NCI-H446 treated with DMSO at 0.1 percent for 48 hours (cell line): ENCODE measurements at places on chromosomes 5 and 9.

DNA sequence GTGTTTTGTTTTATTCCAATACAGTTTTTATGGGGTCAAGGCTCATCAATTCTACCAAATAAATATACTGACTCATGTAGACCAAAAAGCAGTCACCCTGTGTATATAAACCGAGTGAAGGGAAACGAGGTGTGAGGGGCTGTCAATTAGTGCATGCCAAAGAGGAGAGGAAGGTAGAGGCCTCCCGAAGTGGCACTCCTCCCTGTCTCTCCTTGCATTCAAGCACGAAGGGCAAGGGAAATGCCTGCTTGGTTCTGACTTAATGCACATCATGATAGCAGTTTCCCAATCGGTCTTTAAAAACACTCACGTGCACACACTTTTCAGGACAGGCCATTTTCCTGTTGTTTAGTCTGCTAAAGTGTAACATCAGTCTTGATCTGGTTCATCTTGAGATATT is 125.6 kb upstream of the SLCO6A1 start:
- no peak for DNase-seq

DNA sequence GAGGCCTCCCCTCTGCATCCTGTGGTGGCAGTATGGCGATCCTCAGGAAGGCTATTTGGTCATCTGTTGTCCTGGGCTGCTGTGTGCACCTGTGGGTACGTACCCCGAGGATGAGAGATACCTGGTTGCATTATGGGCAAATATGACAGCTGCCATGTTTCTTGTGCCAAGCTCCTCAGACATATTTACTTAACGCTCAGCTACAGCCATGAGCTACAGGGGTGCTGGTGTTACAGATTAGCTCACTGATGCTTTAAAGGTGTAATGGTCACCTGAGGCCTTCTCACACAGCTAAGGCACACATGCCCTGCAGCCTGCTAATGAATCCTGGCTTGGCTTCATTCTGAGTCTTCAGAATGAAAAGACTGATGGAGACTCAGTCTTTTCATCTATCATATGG is 12.0 kb downstream of the NDST1 start:
- DNase-seq, result no peak

- no peak for DNase-seq
These were observed 24.6 kb downstream of the DENND4C start for GRCh38 chr9:19255112-19255511.

DNA sequence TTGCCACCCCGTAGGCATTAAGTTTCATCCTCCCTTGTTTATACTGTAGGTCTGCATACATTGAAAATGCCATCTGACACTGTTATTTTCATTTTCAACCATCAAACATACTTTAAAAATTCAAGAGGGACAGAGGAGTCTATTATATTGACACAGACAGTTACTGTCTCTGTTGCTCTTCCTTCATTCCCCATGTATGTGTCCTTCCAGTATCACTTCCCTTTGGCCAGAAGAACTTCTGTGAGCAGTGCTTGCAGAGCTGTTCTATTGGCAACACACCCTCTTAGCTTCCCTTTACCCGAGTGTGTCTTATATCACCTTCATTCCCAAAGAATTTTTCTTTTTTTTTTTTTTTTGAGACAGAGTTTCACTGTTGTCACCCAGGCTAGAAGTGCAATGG is 42.8 kb downstream of the RASGEF1C start:
- DNase-seq, result no peak

GRCh38 chr9:112443200-112443599 is 43.4 kb upstream of the KIAA1958 start:
- no peak for DNase-seq

DNA sequence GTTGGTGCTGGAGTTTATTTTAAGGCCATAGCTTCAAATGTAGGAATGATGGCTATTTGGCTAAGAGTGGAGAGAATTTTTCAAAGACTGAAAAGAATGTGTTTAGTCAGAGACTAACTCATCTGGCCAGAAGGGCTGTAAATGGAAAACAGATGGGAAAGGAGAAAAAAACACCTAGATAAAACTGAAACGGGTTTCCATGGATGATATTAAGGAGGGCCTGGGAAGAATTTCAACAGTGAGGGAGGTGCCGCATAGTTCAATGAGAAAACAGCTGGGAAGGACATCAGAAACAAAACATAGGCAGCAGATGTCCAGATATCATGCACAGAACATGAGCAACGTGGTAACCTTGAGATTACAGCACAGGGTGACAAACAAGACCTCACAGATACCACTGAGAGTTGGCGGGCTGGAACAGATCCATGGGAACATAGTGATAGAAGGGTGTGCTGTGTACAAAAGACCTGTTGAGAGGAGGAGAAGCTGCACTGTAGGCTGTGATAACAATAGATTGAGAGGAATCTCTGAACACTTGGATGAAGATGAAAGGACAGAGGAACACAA is 31.2 kb upstream of the RAD23B start:
- no peak for DNase-seq

DNA sequence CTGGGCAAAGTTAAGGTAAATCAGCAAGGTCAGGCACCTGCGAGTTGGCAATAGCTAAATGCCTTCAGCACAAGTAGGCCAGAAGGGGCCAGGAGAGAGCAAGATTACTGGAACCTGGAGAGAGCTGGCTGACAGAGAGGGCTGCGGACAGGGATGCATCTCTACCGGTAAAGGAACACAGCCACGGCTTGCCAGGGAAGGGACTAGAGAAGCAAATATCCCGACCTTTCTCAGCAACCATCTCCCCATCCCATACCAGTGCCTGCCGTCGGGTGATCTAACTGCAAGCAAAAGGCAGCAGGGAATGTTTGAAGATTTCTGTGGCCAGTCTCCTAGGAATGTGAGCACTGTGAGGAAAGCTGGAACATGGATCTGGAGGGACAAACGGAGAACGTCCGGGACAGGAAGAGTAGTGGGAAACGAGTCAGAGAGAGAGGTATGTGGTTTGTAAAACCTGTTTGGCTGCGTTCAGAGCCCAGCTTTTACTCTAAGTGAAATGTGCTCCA is 15.9 kb upstream of the ABLIM3 start:
- no peak for DNase-seq

DNA sequence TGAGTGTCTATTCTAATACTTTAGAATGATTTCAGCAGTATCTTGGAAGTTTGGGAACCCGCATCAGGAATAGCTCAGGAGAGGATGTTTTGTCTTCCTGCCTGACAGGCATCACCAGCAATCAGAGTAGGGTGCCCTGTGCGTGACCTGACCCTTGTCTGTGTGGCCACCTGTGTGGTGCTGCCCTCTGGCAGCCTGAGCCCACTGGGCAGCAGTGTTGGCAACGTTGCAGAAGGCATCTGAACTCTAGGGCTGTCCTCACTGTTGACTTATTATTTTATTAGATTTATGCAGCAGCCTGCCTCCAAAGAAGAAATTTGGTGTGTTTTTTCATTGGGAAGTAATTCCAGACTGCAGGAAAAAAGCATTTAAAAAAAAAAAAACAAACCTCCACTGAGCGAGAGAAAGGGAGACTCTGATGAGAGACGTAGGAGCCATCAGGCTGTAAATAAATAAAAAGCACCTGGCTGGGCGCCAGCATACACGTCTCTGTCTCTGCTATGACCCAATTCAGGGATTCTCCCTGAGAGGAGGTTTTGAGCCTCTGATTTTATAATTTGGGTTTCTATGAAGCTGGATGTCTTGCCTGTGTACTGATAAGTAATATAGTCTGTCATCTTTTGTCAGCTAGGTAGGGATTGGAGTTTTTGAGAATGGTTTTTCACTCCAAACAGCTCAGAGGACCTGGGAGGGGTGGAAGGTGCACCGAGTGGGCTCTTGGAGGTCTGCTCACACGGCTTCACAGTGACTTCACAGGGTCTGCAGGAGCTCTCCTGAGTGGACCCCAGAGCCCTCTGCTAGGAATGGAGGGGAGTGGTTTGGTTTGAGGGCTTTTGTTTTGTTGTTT is 49.0 kb downstream of the FAM78A start:
- DNase-seq, result no peak

DNA sequence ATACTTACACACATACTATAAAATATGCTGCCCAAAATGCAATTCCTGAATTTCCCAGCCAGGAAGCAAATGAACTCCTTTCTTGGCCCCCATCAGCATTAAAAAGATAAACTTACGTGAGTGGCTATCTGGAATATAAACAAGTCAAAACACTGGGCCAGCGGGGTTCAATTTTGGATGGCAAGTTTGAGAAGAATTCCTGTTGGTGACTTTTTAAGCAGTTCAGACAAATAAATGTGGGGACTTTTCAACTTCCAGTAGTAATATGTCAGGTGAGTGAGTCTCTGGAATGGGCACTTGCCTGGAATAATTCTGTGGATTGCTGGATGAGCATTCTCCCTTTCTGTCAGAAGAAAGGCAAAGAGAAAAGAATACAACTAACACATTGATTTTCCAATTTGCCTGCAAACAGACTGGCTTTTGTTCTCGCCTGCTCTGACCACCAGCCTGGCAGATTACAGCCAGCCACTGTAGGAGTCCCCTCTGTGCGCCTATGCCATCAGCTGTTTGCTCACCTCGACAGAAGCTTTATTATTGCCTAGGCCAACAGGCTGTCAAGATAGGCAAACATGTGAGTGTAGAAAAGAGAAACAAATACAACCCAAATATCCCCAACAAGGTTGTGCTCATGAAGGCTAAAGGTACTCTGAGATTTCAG is 78.6 kb downstream of the MRPS27 start:
- DNase-seq, result no peak

GRCh38 chr5:175847503-175847902 is 23.9 kb upstream of the CPLX2 start:
- DNase-seq, result no peak

DNA sequence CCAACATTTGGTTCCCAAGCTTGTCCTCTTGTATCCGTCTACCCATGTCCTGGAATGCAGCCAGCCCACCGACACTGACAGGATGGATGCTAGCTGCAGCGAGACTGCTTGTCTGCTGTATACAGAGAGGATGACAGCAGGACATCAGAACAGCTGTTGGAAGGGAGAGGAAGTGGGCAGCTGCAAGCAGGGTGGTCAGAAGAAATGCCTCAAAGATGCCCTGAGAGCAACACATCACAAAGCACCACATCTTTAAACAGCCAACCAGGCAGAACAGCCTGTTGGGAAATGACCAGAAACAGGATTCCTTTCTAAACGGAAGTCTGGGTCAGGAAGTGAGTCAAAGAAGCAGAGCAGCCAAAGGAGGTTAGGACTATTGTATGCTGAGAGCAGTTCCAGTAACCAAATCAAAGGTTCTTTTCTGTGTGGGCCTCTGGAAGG is 219.1 kb downstream of the NDUFS4 start:
- DNase-seq, result no peak

DNA sequence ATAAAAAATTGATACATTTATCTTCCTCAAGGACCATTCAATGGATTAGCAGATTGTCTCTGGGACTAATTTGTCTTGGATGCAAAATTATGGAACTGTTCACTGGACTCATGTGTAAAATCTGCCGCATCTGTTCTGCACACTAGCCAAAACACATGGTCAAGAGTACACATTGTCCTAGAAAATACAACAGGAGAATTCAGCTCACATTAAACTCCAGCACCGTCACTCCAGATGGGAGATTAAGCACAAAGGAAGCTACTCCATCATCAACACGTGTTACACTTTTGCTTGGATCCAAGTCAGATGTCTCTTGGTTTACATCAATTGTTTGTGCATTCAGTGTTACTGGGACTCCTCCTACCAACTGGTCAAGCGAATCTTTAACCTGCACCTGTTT is 28.8 kb downstream of the C5 start:
- DNase-seq, result no peak

- no peak for DNase-seq
These were observed 91.5 kb upstream of the NFIL3 start for GRCh38 chr9:91515074-91515687.

- DNase-seq, result no peak
These were observed 2.7 kb downstream of the PTGDS start for GRCh38 chr9:136979769-136980587.

DNA sequence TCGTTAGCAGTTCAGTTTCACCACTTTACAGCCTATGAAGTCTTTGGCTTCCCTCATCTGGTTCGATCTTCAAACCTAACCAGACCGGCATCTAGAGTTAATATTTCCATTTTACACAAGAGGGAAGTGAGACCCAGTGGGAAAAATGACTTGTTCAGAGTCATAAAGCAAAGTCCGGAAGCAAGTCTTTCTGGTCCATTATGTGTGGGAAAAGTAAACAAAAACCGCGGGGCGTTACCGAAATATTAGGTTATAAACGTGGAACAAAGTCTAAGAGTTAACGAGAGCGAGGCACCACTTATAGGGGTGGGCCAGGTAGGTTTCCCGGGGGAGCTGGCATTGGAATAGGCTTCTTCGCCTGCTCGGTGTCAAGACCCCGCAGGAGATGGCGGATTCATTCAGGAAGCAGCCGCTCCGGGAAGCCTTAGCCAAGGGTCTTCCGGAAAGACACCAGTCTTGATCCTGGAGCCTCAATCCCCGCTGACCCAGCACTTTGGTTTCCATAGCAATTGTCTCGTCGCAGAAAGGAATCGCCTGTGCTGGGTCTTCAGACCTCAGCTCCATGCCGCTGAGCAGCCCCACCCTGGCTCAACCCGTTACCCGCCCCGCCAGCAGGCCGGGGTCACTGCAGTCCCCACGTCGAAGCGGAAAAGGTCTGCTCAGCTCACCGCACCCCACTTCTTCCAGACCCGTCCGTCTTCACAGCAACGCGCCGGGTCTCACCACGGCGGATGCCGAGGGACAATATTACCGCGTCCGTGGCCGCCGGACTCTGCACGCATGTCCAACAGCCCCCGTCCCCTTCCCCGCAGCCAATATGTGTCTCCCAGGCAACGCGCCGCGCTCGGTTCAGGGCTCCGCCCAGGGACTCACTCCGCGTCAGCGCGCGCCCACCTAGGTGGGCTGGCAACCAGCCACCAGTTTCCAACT is at the start of gene C5orf52:
Gene C5orf52, plus strand, starts transcription at position 872 of the 930 bp plus-strand sequence. CDS start 82 bp downstream, outside the sequence.
- DNase-seq, result no peak

DNA sequence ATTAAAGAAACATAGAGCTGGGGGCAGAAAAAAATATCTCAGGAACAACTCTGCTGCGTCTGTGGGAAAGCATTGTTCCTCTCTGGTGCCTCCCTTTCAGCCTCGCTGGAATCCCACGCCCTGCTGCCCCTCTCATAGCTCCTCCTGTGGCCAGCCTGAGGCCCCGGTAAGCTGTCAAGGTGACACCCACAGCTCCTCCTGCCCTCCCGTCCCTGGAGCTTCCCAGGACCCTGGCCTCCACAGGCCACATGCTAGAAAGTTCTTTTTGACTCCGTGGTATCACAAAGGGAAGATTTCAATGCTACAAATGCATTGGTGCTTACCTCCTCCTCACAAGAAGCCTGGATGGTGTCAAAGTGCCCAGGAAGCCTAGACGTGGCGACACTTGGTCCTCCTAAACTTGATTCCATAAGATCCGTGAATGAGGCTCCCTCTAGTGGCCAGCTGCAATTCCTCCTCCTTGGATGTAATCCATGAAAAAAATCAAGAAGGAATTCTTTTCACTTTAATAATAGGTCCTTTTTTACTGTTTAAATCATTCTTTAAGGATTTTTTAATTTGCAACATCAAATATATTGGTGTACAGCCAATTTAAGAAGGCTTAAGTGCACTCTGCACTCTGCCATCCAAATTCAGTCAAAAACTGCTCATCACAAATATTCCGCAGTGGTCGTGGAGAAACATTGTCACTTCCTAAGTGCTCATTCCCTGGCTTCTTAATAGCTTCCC is 104.9 kb downstream of the CFAP90 start:
- peak; percentile 26 for DNase-seq
